ENCODE measurements at places on chromosomes 5 and 9.

- no peak for DNase-seq
These were observed 403.0 kb downstream of the HINT1 start for GRCh38 chr5:130762031-130762430.

- DNase-seq, result no peak
These were observed 6.6 kb downstream of the PTGES start for GRCh38 chr9:129746092-129746777.

DNA sequence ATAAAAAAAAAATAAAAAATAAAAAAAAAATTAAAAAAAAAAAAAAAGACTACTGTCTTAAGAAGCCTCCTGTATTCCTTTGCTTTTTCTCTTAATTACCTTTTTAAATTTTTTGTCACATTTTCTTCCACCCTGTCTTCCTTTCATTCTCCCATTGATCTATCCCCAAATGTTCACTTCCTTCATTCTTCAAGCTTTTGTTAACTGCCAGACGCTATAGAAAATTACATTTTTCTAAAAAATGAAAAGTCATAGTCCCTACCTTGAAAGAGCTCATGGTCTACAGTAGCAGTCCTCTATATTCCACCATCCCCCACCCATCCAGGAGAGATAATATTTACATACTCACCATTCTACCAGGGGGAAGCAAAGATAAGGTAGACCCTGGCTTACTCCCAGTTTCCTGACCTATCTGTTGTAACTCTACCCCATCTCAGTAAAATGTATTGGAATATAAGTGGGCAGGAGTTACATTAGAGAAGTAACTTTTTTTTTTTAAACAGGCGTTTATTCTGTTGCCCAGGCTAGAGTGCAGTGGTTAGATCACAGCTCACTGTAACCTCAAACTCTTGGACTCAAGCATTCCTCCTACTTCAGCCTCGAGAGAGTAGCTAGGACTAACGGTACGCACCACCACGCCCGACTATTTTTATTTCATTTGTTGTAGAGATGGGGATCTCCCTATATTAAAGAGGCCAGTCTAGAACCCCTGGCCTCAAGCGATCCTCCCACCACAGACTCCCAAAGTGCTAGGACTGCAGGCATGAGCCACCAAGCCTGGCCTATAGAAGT lies 3.8 kb upstream of the PRKAA1 start:
- DNase-seq, result no peak

- no peak for DNase-seq
These were observed 145.3 kb downstream of the MACROH2A1 start for GRCh38 chr5:135253601-135254178.

DNA sequence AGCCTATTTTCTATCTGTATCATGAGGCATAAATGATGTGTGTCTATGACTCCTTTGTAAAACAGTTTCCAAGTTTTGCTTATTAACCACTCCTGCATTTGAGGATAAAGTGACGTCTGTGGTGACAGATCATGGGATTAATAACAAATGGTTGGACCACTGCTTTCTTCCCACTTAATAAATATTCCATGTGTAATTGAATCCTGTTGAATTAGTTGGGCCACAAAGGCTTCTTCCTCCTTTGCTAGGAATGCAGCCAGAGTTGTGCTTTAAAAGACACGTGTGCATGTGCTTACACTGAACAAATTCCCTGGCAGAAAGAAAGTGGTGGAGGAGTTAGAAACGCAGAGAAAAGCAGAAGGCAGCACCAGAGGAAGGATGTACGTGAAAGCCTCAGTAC lies 150.2 kb downstream of the ACTBL2 start:
- DNase-seq, result no peak

DNA sequence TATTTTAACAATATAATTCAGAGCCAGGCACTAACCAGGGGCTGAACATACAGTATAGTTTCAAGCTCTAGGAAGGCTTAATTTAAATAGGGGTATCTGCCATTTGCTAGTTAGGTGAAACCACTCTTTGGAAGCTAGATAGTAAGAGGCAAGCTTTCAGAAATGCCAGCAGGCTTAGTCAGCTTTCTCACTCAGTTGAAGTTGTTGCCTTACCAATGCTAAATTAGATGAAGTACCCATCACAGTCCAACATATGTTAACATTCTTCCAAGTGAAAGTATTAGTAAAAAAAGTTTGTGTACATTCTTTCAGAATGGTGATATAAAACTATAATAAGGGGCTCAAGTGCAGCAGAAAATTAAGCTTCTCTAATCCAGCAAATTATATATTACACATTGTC lies 215.0 kb downstream of the CNTLN start:
- no peak for DNase-seq

DNA sequence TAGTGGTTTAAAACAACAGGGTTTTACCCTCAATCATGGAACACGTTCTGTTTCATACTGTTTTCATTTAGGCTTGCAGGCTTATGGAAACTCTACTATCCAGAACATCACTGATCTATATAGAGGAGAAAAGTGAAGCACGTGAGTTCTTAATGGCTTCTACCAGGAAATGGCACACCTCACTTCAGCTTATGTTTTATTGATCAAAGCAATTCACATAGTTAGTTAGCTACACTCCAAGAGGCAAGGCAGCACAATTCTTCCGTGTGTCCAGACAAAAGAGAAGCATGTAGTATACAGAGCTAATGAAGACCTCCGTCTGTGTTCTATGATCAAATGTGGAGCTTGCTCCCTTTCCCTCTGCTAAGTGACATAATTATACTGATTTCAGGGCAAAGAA lies 353.3 kb upstream of the CD180 start:
- no peak for DNase-seq

GRCh38 chr5:5685737-5686136 lies 263.3 kb downstream of the ICE1 start:
- DNase-seq, result no peak

DNA sequence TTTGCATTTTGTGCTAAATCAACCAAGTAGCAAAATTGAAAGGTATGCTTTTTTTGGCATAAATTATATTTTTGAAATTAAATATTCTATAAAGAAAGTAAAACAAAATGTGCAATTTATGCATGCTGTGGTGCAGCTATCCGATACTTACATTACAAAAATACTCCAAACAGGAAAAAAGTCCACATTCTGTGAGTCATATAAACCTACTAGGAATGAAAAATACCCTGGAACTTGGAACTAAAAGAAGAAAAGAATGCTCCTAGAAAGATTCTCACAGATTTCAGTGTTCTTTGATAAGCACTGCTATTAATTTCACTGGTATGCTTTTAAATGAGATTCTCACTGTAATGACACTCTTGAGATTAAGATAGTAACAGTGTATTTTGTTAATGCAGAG lies 92.6 kb downstream of the OSMR start:
- DNase-seq, result no peak

DNA sequence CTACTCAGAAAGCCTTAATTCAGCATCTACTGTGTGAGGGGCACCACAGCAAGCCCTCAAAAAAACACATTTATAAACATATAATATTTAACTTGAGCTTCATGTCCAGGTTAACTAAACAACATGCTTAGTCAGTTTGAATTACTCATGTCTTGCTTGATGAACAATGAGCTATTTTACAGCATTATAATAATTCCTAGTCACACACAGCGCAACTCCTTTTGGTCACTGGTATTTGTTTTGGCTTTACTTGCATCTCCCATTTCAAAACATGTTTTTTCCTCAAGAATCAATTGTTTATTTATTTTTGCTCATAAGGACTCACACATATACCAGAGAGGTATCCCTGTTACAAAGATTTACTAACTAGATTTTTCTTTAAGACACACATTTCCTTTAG lies 616.7 kb upstream of the DAB2 start:
- no peak for DNase-seq

DNA sequence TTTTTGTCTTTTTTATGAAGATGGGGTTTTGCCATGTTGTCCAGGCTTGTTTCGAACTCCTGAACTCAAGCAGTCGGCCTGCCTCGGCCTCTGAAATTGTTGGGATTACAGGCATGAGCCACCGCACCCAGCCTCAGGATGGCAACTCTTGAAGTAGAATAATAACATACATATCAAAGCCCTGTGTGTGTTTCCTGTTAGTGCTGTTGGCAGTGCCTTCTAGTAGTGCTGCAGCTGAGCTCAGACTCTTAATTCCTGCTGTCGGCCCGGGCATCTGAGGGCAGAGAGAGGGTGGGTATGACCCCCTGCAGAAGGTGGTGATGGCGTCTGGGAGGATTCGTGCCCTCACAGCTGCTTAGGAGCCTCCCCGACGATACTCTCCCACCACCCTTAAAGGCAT lies 227.2 kb downstream of the PDZD2 start:
- DNase-seq, result no peak

DNA sequence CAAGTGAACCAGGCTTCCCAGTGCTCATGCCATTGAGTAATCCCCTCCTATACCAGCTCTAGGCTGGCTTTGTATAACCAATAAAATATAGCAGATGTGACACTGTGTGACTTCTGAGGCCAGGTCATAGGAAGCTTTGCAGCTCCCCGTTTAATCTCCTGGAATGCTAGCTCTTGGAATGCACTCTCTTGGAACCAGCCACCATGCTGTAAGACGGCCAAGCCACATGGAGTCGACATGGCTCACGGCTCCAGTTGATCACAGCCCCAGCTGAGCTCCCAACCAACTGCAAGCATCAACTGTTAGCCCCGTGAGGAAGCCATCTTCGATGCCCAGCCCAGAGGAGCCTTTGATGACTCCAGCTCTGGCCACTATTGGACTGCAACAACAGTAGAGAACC lies 74.5 kb downstream of the SH3TC2 start:
- DNase-seq, result no peak

- DNase-seq, result no peak
These were observed 2.3 kb downstream of the SMIM33 start for GRCh38 chr5:139473105-139473504.

DNA sequence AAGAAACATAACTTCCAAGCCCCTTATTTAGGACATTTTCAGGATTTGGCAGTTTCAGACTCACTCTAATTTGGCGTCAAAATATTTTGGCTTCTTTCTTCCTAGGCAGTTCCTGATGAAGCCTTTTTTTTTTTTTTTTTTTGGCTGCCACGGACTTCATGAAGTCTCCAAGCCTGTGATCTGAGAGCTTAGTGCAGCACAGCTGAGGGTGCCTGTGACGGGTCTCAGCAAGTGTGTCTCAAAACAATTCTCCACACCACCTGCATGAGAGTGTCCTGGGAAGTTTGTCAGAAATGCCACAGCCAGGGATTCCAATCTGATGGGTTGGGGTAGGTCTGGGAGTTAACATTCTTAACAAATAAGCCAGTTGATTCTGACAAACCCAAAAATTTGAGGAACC lies 6.0 kb upstream of the ESM1 start:
- DNase-seq, result no peak

DNA sequence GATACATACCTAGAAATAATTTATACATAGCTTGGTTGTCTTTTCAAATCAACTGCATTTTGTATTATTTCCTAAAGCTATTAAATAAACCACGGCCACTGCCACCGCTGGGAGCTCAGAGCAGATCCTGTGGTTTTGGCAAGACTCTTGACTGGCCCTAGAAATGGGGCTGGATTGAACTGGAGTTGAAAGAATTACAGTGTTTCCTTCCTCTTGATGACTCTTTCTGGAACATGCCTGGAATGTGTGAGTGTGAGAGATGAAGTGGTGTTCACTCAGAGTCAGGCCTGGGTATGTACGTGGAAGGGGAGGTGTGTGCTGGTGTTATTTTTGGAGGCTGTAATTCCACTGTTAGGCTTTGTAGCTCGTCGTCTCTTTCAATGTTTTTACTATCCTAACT lies 45.9 kb downstream of the TEK start:
- no peak for DNase-seq

DNA sequence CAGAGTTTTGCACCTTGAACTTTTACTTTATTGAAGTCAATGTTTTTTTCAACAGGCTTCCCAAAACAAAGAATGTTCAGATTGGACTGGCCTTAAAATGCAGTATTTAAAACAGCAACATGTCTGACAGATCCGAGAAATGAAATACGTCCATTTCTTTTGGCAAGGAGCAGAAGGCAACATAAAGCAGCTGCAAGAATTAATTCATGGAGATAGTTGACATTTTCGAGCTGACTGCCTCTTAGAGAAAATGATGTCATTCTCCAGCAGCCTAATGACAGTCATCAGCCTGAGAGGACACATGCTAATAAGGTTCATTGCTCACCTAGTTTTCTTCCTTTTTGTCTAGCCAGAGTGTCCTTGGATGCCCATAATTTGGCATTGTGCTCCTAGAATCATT lies 232.2 kb upstream of the SEMA6A start:
- DNase-seq, result no peak

DNA sequence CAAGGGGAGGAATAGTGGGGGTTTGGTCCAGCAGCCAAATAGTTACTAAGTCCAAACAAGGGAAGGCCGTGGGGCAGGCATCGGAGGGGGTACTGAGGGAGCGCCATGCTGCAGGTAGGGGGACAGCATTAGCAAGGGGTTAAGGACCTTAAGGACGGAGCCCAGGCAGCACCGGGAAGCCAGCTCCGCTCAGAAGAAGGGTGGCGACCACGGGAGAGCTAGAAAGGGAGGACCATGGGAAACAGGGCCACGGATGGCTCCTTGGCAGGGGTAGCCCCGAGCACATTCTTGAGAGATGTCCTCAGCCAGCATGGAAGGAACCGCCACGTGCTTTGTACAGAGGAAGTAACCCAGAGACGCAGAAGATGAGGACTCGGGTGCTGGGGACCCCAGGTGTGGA lies 76.2 kb upstream of the STXBP1 start:
- no peak for DNase-seq

DNA sequence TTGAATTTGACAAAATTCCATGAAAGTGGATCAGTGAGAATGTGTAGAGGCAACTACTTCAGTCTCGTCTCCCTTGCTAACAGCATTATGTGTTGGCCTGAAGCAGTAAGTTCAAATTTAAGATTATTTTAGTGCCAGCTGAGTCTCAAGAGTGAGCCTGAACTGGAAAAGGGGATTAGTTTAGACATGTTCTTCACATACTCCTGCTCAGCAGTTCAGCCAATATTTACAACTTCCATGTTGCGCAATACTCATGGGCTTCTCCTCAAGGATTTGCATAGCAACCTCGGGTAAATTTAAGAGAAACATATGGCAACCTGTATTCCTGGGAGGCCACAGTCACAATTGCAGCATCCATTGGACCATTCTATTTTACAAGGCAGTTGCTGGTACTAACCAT lies 553.8 kb downstream of the PTPRD start:
- DNase-seq, result no peak

DNA sequence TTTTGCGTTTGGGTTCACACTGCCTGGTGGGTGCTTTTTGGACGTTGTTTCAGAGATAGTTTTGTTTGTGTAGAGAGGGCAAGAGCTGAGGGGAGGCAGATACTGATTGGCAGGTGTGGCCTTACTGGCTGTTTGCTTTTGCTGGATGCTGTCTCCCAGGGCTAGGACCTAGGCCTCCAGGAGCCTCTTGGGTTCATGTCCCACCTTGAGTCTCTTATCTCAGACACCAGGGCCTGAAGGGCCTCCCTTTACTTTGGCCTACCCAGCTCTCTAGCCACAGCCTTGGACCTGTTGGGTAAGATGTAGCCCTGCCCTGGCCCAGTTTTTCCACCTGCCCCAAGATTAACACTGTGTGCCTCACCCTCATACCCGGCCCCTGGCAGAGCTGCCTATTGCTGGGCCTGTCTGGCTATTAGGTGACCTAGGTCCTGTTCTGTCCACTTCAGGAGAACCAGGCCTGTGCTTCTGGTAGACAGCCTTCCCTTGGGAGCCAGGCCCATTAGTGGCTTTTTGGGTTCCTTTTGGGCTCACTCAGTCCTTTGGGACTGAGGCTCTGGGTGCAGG lies 13.4 kb downstream of the PTPA start:
- DNase-seq, result no peak

- peak; percentile 69 for DNase-seq
These were observed 43.3 kb upstream of the ZNF622 start for GRCh38 chr5:16508730-16509531.

Data from NCI-H510A (cell line).